Activated gamma-delta T cell (primary cell): ENCODE measurements at places on chromosomes 7 and 10.

DNA sequence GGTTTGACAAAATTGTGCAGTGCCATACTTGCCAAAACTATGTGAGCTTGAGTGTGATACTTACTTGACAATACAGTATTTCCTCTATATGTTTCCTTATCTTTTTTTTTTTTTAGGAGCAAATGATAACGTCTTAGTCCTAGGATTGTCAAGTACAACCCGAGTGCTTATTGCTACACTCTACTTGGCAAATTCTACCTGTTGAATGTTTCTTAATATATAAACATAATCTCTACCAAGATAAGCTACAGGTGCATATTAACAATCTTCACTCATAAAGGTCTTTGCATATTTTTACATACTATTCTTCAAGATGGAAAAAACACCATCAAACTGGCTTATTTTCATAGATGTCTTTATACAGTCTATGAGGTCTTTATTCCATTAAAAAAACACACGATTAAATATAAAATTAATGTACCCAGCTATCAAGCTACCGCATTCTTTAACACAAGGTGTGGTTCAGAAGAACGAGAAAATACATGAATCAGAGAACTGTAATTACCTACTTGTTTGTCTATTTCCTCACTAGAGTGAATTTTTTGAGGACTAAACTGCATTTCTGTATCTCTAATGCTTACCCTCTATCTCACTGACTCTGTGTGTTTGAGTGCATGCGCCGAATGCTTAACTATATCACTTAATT lies 76.1 kb upstream of the PDSS1 start:
- DNase-seq: no peak

- DNase-seq: no peak
Measured at GRCh38 chr7:74380720-74381119, 73.0 kb upstream of the GTF2IRD1 start.

DNA sequence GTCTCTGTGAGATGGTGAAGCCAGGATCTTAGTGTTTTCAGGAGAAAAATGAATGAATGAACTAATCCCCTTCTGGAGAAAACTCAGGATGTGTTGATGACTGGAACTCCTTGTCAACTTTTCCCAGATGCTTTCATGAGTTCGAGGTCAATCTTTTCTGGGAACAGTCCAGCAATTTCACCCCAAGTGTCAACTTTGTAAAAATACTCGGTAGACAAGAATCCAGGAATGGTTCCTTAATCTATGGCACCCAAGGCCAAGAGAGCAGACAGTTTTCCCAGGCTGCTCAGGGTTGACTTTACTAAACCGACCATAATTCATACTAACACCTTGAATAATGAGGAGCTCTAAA lies 31.1 kb upstream of the LYZL1 start:
- no peak for DNase-seq

GRCh38 chr10:49534670-49535381 lies 4.1 kb downstream of the ERCC6 start:
- DNase-seq: no peak

DNA sequence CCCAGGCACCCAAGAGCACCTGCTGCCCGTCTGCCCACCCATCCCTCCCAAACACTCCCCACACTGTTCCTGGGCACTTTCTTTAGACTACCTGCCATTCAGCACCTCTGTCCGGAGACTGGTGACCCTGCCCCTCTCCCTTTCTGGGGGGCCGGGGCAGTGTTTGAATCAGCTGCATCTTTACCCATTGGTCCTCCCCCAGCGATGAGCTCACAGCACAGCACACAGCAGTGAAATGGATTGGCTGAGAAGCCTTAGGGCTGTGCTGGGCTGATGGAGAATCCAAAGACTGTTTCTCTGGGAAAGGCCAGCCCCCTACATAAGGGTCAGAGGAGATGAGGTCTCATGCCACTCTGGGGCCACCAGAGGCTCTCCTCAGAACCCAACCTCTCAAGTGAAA lies 40.2 kb downstream of the VWA2 start:
- no peak for DNase-seq

DNA sequence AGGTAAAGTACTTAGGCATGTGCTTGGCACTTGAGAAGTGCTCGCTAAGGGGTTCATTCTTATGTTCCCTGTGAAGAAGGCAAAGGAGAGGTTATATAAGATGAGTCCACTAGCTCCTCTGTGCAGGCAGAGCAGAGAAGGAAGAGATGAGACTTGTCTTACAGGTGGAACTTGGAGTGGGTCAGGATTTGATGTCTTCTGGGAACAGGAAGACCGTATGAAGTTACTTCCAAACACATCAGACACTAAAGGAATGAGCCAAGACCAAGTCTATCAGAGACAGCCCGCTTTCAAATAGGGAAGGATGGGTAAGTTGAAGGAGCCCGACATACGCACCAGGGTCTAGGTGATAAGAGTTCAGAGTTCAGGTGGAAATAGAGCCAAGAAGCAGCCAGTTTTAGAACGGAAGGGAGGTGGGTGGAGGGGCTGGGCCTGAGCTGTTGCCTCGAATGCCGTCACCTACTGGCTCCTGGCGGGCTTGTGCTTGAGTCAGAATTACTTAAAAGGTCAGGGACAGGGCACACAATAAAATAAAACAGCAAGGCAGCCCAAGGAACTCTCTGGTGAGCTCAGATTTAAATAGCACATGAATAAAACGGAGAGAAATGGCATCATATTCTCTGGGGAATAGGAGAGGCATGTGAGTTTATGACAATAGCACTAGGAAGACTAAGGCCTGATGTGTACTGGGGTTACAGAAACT lies 56.1 kb upstream of the GRB10 start:
- DNase-seq: no peak

DNA sequence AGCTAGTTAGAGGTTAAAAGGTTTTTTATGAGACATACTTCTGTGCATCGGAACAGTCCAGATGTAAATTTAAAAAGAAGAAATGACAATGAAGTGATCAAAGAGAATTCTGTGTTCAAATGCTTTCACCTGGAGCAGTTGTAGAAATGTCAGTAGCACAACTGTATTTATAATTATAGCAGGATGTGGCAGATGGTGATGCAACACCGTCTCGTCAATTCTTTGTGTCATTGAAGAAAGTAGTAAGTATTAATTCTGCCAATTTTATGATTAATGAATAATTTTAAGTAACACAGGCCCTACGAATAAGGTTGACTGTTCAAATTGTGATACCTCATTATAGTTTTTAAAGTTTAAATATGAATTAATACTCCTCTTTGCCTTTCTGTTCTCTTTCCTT lies 171.1 kb downstream of the ADK start:
- no peak for DNase-seq

DNA sequence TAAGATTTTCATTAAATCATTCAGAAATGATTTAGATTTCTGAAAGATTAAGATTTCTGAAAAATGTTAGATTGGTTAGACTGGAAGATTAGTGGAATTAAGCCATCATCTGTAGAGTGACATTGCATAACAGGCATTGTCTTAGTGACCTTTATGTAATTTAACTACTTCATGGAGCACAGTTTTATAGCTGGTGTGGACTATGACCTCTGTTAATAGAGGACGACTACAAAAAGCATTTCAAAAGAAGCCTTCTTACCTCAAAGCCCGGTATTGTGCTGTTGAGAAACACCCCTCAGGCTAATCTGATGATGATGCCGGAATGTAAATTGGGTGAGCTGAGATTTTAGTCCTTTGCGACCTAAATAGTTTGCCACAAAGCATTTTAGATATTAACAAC lies 55.6 kb downstream of the GALNT11 start:
- DNase-seq: no peak

DNA sequence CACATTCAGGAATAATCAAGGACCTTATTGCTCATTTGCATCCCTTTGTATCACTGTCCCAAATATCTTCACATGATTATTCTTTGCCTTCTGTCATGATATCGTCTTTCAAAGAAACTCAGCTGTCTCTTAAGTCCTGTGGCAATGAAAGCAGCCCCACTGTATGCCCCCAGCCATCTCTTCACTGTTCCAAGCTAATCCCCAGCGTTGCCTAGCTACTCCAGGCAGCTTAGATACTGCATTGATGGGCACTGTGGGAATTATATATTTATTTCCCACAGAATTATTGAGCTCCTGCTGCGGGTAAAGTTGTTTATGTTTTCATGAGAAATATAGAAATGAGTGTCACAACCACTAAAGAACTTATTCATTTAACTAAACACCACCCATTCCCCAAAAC lies 38.8 kb downstream of the SND1 start:
- DNase-seq: no peak

GRCh38 chr10:7484456-7485243 lies 73.8 kb upstream of the SFMBT2 start:
- no peak for DNase-seq

DNA sequence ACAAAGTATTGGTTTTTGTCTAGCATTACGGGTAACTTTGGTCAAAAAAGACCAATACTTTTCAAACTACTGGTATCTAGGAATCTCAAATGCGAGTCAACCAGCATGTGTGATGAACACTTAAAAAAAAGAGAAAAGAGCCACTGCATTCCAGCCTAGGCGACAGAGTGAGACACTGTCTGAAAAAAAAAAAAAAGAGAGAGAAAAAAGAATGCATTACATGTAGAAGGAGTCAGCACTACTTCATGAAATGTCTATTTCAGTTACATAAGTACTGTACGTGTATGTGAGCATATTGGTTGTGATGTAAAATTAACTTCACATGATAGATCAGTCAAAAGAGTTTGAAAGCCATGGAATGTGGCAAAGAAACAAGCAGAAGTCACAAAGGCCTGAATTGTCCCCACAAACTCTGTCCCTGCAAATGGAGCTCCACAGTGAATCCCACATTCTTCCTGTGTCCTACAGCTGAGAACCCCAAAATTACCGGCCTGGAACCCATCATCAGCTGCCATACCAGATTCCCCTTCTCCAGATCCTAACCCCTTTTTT lies 1.6 kb downstream of the DENND11 start:
- DNase-seq: no peak

DNA sequence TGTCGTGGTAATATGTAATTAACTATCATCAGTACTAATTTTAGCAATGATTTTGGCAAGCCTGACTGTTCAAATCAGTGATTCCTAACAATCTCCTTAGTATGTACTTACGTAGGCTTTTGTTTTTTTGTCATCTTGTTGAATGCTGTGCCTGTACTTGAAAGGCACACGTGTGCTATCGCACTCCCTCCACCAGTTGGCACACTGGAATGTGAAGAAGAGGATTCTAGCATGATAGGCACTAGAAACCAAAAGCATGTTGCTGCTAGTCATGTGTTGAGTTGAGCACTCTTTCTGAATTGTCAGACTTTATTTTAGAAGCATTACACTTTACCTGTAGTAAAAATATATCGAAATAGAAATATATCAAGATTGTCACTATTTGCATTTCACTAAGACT lies 59.1 kb downstream of the TASOR2 start:
- no peak for DNase-seq

DNA sequence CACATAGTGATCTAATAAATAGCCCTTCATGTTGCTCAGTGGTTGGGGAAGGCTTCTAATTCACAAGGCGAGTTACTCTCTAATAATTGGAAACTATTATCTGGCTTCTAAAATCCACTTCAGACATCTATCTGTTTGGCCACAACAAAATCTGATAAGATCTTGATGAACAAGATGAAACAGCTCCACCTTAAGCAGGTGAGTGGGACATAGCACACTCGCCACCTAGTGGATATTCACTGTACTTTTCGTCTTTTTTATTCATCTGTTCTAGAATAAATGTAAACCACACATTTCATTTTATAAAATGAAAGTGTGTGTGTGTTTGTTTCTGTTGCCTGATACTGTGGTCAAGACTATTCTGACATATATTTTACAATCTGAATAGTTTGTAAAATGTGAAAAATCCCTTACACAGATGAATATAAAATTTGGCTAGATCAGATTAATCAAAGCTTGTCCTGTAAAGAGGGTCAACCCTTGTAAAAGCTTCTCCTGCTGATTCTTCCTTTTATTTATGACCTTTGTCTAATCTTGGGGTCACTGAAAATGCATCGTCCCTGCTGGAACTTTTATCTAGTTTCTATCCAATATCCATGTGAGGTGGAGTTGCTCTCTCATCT lies 26.5 kb upstream of the CNTNAP2 start:
- no peak for DNase-seq

DNA sequence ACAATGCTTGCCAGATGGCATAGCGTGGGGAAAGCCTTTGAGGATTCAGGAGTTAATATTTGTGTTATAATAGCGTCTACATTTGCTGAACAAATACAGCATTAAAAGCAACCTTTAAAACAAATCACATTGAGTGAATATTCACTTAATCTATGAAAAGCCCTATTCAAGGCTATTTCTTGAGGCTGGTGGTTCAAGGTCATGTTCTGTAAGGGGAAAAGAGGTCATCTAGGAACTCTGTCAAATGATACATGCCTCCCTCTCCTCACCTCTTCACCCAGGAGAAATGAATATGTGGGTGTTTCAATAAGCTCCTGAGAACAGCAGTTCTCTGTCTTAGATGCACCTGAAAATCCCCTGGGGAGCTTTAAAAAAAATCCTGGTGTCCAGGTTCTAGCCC lies 303.0 kb downstream of the ELMO1 start:
- DNase-seq: no peak

GRCh38 chr7:144941127-144941526 lies 105.3 kb upstream of the TPK1 start:
- DNase-seq: no peak

- no peak for DNase-seq
Measured at GRCh38 chr10:77505431-77506334, 131.9 kb downstream of the KCNMA1 start.

- no peak for DNase-seq
Measured at GRCh38 chr10:132158122-132158741, 28.5 kb upstream of the DPYSL4 start.

DNA sequence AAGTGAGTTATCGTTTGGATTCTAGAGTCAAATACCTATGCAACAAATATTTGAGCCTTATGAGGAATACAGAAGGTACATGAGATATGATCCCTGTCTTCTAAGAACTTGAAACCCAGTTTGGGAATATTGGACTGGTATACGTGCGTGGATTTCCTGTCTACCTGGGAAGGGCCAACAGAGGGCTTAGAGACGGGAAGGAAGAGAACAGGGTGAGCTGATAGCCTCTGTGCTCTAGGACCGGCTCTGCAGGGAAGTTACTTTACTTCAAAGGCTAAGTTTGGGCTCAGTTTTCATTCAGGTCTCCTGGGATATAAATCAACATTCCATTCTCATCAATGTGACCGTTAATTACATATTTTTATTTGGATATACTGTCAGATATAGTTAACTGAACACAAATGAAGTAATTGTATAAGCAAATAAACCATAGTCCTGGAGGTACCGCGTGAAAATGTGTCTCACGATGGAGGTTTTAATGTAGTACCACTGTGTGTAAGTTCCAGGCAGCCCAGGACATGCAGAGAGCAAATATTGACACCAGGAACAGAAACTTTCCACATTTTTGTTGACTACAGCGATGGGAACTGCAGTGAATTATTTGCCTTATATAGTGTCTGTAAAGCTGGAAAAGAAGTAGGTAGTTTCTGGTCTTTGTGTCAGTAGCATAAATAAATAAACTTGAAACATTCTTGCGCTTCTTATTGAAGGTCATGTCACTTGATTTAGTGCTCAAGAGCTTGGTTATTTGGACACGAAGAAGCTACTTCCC lies 8.6 kb downstream of the CHST12 start:
- no peak for DNase-seq

DNA sequence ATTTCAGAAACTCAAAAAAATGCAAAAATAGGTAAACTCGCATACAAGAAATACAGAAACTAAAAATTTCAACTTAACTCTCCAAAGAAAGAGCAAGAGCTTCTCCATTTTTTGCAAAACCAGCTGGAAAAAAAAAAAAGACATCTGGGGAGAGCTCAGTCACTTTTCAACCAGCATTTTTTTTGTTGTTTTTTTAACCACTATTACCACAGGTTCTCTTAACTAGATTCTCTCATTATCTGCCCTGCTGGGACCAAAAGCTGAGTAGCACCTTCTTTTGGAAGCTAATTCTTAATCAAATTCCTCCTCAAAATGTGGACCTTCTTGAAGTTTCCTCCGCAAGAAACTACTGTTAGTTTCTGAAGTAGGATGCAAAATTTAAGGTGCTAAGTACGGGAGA lies 14.2 kb downstream of the IGF2BP3 start:
- no peak for DNase-seq
